Chondrocyte (in vitro differentiated cells): ENCODE measurements at places on chromosomes 6 and 20. TPM values are rescaled to one million over a fixed set of nuclear protein-coding genes. Genes with fewer than 3 reads are reported as not detected.

DNA sequence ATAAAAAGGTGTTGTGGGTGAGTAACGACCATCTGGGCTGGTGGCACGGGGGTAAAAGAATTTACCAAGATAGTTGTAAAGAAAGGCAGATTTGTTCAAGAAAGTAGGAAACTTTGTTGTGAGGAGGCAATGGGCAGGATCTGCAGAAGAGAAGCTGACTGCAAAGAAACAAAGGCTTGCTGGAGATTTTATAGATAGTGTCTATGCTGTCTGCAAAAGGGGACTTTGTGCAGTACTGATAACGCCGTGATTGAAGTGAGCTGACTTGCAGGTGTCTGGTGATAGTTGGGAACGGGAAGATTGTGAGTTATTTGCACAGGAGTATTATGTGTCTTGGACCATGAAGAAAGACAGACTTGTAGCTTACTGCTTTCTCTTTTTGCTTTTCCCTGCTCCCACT, 36.8 kb upstream of the GSTA3 start:
- no peak for DNase-seq

DNA sequence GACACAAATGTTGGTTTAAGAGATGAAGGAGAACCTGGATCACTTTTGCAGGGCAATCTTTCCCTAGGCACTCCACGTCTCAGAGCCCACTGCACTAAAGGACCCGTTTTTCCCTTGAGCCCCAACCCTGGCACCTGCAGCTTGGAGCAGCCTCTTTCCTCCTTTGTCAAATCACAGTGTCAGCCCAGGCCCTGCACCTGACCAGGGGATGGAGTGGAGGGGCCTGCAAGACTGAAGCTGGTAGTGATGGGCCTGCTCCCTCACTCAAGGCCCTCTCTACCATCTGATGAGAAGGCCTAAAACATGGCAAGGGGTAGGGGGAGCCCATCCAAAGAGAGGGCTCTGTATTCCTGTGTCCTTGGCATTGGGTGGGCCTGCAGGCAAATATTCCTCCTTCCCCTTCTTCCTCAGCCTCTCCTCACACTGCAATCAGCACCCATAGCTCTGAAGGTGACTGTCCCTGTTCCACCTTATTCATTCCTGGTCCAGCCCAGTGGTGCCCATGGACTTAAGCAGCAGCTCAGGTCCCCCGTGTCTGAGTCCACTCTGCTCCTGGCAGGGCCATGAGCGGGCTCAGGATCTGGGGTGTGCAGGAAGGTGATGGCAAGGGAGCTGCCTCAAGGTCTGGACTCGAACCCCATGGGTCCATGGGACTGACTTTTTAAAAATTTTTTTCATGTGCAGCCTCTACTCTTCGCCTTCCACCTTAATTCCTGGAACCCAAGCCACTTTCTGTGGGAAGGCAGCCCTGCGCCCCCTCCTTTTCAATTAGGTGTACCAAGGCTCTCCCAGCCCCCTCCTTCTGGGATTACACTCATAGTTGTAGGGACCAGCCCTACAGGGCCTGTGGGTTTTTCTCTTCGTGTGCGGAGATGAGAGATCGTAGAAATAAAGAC, 6.7 kb downstream of the RAET1G start:
- DNase-seq = peak; percentile 51

GRCh38 chr20:37398750-37399621, 53.0 kb downstream of the SRC start:
- DNase-seq = no peak

The NKAPL gene
- total RNA-seq = not detected in 3 replicates

DNA sequence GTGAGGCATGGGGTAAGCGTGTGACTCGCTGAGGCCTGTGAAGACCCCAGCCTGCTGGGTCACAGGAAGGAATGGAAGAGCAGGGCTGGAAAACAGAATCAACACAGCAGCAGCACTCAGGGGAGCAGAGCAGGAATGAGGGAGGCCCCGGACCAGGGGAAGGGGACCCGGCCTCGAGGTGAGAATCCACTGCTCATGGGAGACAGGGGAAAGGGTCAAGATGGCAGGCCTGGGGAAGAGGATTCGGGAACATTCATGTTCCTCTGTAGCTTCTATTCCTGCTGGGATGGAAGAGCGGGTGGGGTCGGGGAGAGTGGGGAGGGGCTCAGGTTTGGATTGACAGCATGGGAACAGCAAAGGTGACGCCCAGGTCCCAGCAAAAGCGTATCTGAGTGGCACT, 59.4 kb downstream of the NPEPL1 start:
- DNase-seq = no peak

GRCh38 chr6:128886706-128887105, 3.8 kb downstream of the LAMA2 start:
- DNase-seq = no peak

DNA sequence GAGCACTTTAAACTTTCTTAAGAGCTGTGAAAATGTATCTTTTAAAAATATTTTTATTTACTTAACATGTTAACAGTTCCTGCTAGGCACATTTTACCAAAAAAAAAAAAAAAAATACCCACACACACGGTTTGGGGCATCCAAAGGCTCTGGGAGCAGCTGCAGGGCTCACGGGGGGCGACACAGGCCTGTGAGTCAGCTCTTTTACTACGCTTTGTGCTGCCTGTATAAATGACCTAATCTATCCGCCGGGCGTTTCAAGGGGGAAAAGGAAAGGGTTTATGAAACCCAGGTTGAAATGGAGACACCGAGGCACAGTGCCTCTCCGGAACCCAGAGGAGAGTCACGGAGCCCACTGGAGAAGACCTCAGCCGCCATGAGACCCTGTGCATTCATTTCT, 40.4 kb downstream of the DLL1 start:
- no peak for DNase-seq

GRCh38 chr6:145044641-145045246, 690.6 kb downstream of the EPM2A start:
- no peak for DNase-seq

The BPIFA1 gene
- not detected in 3 replicates for total RNA-seq

GRCh38 chr6:89555806-89556205, 82.7 kb downstream of the LYRM2 start:
- DNase-seq = no peak

GRCh38 chr6:11139051-11139960, 27.8 kb upstream of the ERVFRD-1 start:
- no peak for DNase-seq

The TRAPPC3L gene
- total RNA-seq = 0.19 TPM in 1 of 3 replicates, not detected in the others

DNA sequence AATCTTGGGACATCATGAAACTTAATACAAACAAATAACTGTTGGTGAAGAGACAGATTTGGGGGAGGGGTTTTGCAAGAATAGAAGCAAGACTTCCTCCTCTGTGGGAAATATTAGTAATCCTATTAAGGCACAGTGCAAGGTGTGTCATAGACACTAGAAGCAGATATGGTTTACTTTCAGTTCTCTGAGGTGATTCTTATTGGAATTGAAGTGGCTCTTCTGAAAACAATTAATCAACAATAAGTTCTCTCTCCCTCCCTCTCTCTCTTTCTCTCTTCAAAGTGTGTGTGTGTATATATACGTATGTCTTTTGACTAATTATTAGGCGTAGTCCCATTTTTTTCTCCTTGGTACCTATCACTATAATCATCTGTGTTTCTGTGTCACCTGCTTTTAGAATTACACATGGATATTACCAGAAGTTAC, 99.8 kb downstream of the HIVEP2 start:
- DNase-seq = no peak

DNA sequence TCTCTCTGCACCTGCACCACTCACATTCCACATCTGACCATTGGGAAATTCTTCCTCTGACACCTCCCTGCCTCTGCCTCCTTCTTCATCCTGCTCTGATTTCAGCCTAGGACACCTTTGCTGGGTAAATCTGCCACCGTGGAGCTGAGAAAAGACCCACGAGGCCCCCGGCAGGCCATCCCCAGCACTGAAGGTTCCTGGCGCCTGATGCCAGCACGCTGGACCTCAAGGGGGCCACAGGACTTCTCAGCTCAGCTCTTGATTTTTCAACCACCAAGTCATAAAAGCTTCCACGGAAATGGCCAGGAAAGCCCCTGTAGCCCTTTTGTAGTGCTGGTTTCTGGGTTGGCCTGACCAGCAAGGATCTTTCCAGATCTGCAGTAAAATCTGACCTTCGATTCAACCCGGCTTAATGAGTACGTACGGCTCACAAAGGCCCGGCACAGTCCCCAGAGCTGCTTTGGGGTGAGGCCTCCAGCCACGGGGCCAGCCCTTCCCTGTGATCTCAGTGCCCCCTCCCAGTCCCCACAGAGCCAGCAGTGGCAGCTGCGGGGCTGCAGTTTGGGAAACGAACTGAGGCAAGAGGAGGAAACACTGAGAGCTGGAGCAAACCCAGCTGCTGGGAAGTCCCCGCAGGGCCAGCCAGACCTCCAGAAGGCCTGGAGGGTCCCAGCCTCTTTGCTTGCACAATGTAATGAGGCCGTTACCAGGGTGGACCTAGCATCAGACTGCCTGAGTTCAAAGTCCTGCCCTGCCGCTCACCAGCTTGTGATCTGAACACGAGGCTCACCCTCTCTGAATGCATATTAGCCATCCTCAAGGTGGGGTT, 157.5 kb downstream of the BMP7 start:
- no peak for DNase-seq

The TREM2 gene
- total RNA-seq = not detected in 3 replicates

DNA sequence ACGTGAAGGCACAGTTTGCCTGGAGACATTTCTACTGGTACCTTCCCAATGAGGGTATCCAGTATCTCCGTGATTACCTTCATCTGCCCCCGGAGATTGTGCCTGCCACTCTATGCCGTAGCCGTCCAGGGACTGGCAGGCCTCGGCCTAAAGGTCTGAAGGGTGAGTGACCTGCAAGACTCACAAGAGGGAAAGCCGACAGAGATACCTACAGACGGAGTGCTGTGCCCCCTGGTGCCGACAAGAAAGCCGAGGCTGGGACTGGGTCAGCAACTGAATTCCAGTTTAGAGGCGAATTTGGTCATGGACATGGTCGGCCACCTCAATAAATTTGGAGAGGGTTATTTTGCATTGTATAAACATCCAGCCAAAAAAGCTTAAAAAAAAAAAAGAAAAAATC, 420.3 kb upstream of the FLRT3 start:
- no peak for DNase-seq

- no peak for DNase-seq
These were observed 43.2 kb upstream of the GABRR1 start for GRCh38 chr6:89260310-89260709.

DNA sequence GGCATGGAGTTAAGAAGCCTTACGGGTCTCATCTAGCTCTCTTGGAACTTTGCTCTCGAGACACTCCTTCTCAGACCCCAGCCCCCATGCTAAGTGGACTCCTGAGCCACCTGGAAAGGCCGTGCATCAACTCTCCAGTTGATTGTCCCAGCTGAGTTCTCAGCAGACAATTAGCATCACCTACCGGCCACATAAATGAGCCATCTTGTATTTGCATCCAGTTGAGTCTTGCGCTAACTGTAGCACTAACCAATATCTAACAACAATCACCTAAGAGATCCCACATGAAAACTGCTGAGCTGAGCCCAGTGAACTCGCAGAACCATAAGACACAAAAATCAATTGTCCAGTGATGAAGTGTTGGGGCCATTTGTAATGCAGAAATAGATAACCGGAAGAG, 49.7 kb downstream of the PCNA start:
- no peak for DNase-seq

DNA sequence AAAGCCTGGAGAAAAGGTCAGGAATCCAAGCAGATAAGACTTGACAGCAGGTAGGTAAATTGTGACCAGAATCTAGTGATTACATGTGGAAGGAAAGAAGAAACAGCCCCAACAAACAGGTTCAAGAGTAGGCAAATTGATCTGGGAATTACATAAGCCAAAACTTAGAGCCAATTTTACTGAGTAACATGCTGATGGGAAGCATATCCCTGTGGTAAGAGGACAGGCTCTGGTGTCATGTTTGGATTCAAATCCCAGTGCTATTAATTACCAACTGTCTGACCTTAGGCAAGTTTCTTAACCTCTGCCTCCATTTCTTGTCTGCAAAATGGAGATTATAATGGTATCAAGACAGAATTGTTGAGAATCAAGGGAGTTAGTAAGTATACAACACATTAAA, 20.4 kb downstream of the MCM9 start:
- no peak for DNase-seq

The TFAP2A gene
- 0.74 to 26.6 TPM (median 1.4 TPM) in 3 replicates for total RNA-seq

GRCh38 chr6:54716877-54717276, 129.7 kb upstream of the FAM83B start:
- no peak for DNase-seq

DNA sequence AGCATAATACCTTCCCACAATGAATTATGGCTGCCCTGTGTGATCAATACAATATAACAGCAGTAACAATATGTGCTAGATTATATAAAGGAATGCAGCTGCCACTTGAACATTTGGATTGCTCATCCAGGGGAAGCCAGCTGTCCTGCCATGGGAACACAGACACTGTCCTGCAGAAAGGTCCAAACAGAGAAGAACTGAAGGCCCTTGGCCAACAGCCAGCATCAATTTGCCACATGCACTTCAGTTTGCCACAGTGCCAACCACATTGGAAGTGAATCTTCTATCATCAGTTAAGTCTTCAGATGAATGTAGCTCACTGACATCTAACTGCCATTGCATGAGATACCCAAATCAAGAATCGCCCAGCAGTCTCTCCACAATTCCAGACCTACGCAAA, 332.4 kb downstream of the PRKN start:
- DNase-seq = no peak

GRCh38 chr6:157944983-157945931, 36.4 kb upstream of the SYNJ2 start:
- no peak for DNase-seq

The CST2 gene
- total RNA-seq = not detected in 3 replicates

- no peak for DNase-seq
These were observed 818 bp upstream of the MDGA1 start for GRCh38 chr6:37698264-37699137.

The EYA4 gene
- total RNA-seq = 1.7 to 8.6 TPM (median 7.9 TPM) in 3 replicates

DNA sequence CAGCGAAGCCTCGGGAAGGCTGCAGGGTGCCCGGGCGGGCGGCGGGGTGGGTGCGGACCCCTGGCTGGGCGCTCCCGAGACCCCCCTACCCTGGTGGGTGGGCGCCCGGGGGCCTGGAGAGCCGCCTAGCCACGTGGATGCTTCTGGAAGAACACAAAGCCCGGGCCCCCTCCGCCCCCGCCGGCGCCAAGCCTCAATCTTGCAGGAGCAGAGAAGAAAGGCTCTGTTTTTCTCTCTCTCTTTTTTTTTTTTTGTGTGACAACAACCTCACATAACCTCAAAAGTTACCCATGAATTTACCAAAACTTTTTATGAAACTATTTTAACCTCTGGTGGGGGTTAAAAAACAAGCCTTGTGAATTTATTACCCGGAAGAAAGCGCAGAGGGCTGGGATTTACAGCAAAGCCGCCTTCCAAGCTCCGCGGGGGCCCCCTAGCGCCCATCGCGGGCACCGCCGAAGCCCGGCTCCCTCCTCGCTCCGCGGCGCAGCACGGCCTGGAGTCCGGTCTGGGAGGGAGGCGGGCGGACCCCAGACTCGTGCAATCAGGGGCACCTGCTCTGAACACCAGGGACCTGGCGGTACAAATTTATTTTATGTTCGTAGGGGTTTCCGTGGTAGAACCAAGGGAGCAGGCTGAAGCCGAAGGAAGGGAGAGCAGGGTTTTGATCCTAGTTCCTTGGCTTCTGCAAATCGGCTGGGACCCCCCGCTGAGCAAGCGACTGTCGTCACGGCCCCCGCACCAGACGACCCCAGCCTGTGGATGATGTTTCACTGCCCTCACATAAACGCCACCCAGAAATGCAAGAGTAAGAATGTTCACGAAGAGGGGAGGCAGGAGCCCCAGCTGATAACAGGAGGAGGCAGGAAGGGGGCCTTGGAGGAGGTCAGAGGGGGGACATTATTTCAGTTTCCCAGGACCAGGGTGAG, 58.9 kb downstream of the ZNF831 start:
- DNase-seq = peak; percentile 94

GRCh38 chr6:84278321-84278998, 51.0 kb upstream of the CEP162 start:
- DNase-seq = no peak
